ENCODE measurements at places on chromosomes 3 and 15.

GRCh38 chr3:111874177-111874820 lies 15.2 kb downstream of the PHLDB2 start:
- no peak for DNase-seq

DNA sequence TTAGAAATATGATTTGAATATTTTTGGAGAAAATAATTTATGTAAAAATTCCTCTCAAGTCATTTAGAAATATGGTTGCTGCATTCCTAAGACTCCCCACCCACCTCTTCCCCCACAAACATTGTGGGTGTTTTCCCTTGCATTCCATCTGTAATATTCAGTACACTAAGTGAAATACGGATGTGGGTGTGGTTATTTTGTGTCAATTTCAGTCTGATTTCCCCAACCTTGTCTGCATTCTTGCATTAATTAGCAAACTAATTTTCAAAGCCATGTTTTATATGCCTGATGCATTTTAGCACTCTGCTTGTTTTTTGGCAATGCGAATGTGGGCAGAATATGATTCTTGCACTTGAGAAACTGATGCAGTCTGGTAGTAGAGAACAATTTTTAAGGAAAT lies 408.3 kb upstream of the RGMA start:
- no peak for DNase-seq

DNA sequence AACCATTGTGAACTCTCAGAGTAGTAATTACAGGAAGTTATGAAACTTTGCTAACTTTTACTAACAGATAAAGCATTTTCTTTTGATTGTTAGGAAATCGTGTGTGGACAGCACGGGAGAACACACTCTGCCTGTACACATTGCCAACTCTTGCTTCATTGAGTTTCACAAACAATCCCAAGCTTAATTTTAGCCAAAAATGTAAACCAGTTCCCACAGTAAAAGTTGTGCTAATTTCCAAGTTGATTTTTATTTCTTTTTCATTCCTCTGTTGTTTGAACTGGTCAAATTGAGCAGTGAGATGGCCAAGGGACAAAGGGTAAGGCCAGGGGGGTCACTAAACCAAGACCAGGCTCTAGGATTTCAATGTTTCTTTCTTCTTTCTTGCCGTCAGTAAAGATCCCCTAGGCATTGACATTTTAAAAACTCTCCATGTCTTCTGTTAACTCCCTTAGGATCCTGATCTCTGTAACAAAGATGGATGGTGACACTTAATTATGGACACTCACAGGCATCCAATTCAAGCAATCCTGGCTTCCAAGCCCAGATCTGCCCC lies 414.9 kb downstream of the RBMS3 start:
- DNase-seq, result no peak

DNA sequence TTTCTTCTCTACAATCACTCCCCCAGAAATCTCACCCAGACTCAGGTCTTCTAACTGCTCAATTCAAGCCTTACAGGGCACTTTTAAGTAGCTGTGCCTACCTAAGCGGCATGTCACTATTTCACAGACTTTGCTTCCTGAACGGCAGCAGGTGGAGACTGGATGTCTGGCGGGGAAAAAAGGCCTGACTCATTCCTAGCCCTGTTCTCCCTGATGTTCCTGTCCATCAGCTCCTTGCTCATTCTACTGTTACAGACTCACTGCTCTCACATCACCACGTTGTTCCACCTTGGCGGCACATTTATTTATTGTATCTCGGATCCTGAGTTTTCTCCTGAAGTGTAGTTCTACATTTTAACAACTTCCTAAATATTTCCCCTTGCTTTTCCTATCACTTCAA lies 52.6 kb upstream of the ATP11B start:
- DNase-seq, result no peak

DNA sequence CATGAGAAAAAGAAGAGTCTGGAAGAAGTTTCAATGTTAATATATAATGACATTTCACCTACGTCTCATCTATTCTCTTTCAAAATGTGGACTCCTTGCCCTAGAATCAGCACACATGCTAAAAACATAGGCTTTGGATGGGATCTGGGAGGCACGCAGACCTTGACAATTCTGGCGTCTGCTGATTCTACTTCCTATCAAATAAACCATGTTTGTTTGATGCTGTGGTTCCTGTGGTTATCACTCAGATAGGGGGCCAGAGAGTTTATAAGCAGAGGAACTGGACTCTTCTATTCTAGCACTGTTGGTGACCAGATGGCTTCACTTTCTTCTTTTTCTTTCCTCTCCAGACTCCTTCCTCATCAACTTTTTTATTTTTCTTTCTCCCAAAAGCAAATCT lies 336.8 kb downstream of the DIPK2A start:
- DNase-seq, result no peak

- peak; percentile 91 for DNase-seq
These were observed at the start of gene IQSEC1 for GRCh38 chr3:13073326-13074005. Gene IQSEC1, minus strand, starts transcription at chr3:13073429. Its CDS starts 415 bp downstream, at chr3:13073014.

GRCh38 chr3:42489937-42490227 lies 12.6 kb upstream of the VIPR1 start:
- DNase-seq, result no peak

DNA sequence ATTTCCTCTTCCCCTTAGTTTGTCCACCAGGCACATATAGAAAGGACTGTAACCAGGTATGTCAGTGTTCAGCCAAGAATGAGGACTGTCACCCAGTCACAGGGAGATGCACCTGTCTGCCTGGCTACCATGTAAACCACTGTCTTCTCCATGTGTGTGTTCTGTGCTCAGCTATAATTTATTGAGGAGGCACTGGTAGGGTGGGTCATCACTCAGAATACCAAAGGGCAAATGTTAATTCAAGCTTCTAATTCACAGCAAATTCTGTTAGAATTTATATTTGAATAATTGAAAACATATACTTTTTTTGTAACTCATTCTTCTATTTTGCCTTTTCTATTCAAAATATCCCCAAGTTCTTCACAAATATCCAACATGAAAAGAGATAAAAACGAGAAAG lies 780.4 kb downstream of the MECOM start:
- DNase-seq, result no peak

GRCh38 chr3:171469376-171469775 lies 9.2 kb upstream of the TNIK start:
- DNase-seq, result no peak

DNA sequence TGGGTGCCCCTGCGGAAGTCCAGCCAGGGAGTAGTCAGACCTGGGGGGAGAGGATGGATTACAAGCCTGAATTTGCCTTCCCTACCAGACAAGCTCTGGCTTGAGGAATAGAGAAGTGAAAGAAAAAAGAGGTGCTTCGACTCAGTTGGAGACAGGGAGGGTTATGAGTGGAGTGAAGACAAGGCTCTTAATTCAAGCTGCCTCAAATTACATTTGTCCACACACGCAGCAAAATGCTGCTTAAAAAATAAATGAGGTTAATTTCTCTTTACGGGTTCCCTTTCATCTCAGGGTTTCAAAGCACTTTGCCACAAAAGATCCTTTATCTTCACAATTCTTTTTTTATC lies 49.0 kb upstream of the SLC4A7 start:
- no peak for DNase-seq

- DNase-seq, result no peak
These were observed 980.3 kb downstream of the CADM2 start for GRCh38 chr3:85939074-85939482.

DNA sequence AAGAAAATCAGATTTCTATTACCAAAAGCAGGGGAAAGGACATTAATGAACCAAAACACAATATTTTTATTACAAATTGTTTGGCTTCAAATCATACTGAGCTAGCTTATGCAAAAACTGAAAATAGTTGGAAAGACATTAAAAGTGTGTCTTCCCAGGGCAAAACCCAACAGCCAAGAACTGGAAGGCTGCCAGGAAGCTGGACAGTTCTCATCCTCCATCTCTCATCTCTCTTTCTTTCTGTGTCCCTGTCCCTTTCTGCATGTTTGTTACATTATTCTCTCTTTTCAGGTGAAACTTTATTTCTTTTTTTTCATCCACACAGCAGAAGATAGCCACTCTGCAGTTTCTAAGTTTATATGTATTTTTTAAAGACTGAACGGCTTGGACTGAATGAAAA lies 41.1 kb upstream of the SNTN start:
- DNase-seq, result no peak

DNA sequence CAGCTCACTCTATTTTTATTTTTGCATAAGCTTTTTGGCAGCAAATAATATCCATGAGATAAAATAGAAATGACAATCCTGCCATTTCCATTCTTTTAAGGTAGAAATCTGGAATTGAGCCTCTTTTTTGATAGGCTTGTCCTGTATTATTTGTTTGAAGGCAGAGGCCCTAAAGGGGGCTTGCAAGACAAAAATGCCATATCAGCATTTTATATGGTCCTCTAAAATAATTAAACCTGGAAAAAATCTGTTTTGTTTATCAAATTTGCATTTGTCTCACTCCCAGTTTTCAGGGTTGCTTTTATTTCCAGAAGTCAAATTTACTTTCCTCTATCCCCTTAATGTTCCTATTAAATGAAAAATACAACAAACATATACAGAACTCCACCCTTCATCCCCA lies 134.9 kb upstream of the GAP43 start:
- no peak for DNase-seq

DNA sequence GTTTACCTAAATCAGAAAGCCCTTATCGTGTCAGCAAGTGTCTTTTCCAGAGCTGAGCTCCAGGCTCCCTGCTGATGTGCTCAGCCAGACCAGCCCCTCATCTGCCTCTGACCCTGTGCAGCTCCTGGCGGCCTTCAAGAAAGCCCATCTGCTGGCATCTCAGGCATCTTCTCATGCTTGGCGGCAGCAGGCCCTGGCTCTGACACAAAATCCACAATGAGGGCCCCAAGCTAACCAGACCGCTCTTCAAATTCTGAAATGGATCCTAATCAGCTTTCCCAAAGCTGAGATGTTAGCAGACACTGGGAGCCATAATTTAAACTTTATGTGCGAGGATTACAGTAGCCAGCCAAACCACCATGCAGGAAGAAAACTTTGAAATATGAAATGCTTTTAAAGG lies 50.8 kb upstream of the CTDSPL start:
- no peak for DNase-seq

GRCh38 chr15:61871926-61872522 lies 188.2 kb downstream of the VPS13C start:
- no peak for DNase-seq

GRCh38 chr15:99213187-99213811 lies 36.1 kb downstream of the TTC23 start:
- DNase-seq, result peak; percentile 83

GRCh38 chr15:41284427-41285177 lies 47.8 kb downstream of the OIP5 start:
- no peak for DNase-seq

GRCh38 chr3:85851071-85851470 lies 892.3 kb downstream of the CADM2 start:
- no peak for DNase-seq

DNA sequence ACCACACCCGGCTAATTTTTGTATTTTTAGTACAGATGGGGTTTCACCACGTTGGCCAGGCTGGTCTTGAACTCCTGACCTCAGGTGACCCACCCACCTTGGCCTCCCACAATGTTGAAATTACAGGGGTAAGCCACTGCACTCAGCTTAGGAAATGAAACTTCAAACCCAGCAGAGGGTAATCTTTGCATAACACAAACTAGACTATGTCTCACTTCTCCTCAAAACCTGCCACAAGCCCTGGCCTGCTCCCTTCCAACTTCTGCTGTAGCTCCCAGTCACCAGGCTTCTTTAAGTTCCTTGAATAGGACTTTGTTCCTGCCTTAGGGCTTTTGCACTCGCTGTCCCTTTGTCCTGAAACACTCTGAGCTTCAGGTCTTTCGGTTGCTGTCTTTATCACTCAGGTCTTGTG lies 39.2 kb upstream of the SEMA4B start:
- DNase-seq, result no peak

- no peak for DNase-seq
These were observed 168.4 kb downstream of the PDE8A start for GRCh38 chr15:85150130-85150480.

- DNase-seq, result peak; percentile 78
These were observed 228.7 kb downstream of the SLCO3A1 start for GRCh38 chr15:92082006-92082843.

GRCh38 chr3:4302747-4303146 lies 422 bp upstream of the SETMAR start:
- DNase-seq, result peak; percentile 62

GRCh38 chr3:21889166-21889565 lies 138.2 kb upstream of the ZNF385D start:
- DNase-seq, result no peak

DNA sequence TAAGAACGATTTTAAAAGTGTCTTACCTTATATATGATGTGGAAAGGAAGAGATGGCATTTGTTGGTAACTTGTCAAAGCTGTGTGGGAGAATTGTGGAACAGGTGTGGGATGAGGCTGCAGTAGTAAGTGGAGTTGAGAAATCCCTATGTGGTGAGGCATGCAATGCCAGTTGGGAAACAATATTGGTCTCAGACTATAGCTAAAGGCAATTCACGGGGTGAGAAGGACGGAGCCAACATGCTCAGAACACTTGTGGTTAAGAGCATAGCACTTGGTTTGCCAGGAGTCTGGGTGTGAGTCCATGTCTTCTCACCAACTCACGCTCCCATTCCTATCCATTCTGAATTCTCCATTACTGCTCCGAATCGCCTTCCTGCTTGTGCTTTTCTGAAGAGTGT lies 615.6 kb upstream of the ADAMTS9 start:
- no peak for DNase-seq

DNA sequence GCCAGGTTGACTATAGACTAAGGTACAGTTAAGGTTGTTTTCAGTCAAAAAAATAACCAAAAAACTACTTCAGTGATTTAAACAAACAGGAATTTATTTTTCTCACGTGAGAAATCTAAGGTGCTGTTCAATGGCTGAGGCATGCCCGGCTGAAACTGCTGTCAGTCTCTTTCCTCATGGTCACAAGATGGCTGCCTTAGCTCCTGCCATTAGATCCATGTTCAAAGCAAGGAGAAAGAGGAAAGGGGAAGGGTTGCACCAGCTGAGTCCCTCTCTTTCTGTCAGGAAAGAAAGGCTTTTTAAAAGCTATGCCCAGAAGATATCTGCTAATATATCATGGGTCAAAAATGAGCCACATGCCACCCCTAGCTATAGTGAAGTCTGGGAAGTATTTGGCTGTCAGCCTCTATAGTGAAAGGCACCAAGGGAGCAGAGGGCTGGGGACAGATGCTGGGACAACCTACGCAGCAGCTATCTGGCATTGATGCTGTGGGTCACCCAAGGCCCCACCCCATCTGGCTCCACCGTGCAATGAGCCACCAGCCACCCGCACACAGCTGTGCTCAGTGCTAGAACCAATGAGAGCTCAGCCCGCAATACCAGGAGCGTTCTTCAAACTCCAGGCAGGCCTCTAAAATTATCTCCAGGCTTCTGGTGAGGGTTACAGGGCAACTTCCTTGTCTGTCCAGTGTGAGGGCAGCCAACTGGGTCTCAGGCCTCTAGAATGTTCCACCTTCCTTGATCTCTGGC lies 64.7 kb upstream of the GATA2 start:
- DNase-seq, result no peak

GRCh38 chr3:86788371-86788770 lies 202.6 kb downstream of the VGLL3 start:
- DNase-seq, result no peak

- DNase-seq, result no peak
These were observed 103.8 kb upstream of the GALNT15 start for GRCh38 chr3:16070707-16071106.

GRCh38 chr3:2579206-2579605 lies 480.5 kb downstream of the CNTN4 start:
- no peak for DNase-seq

- DNase-seq, result no peak
These were observed 53.6 kb downstream of the CYP11A1 start for GRCh38 chr15:74313889-74314288.

- no peak for DNase-seq
These were observed 113.8 kb upstream of the TGFBR2 start for GRCh38 chr3:30492322-30493192.

GRCh38 chr15:60358935-60359682 lies 38.7 kb downstream of the ANXA2 start:
- DNase-seq, result no peak

Data from activated effector memory CD4-positive, alpha-beta T cell treated with anti-CD3 and anti-CD28 coated beads, Interleukin-2, amount 50 U/mL, for 16 hours (primary cell).